ENCODE measurements at places on chromosomes 3 and 15. TPM values are rescaled to one million over a fixed set of nuclear protein-coding genes. Genes with fewer than 3 reads are reported as not detected.
A peak's percentile ranks its signal among the peaks of the same experiment; 100 is the strongest.

DNA sequence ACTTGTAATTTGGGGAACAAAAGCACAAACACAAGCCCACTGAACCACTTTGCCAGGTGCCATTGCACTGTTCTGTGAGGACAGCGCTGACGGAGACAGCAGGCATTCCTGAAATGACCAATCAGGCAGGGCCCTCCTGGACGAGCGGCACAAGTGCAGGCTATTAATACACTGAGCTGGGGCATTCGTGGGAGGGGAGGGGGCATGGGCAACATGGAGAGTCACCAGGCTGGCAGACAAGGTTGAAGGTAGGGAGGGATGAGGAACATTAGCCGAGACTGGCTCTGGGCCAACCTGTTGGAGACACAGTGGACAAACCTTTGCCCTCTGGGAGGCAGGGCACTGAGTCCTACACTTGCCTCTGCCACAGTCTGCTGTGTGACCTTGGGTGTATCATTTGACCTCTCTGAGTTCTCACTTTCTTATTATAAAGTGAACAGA, 45.6 kb downstream of the NOX5 start:
- H3K4me3 ChIP-seq = no peak overlapping the region
- no peak for DNase-seq
- H3K27me3 ChIP-seq = no peaks in the 10 kb centered on the region
- H3K4me1 ChIP-seq = no peaks in the 10 kb centered on the region
- H3K27ac ChIP-seq = no peak overlapping the region

DNA sequence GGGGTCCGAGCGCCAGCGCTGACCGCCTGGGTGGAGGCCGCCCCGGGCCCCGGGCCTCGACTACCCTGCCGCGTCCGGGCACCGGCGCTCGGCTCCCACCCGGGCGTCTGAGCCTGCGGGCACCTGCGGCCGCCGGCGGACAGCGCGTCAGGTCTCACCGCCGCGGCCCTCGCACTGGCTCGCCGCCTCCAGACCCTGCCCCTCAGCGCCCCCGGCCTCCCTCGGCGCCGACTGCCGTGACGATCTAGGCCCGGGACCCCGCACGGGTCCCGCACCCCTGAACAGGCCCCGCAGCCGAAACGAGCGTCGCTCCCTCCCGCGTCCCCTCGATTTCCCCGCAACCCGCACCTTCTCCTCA, 297 bp downstream of the PRC1 start:
- no peaks in the 10 kb centered on the region for H3K27me3 ChIP-seq
- DNase-seq = no peak
- H3K36me3 ChIP-seq = peaks cover 17% of the 10 kb centered on the region
- H3K4me1 ChIP-seq = peaks cover 10% of the 10 kb centered on the region
- peak overlapping the region; percentile 98 for H3K4me3 ChIP-seq

GRCh38 chr3:81043660-81044199, 717.7 kb downstream of the GBE1 start:
- no peaks in the 10 kb centered on the region for H3K27me3 ChIP-seq
- no peaks in the 10 kb centered on the region for H3K4me1 ChIP-seq
- no peak overlapping the region for H3K27ac ChIP-seq
- no peak overlapping the region for H3K4me3 ChIP-seq
- H3K36me3 ChIP-seq = no peaks in the 10 kb centered on the region

DNA sequence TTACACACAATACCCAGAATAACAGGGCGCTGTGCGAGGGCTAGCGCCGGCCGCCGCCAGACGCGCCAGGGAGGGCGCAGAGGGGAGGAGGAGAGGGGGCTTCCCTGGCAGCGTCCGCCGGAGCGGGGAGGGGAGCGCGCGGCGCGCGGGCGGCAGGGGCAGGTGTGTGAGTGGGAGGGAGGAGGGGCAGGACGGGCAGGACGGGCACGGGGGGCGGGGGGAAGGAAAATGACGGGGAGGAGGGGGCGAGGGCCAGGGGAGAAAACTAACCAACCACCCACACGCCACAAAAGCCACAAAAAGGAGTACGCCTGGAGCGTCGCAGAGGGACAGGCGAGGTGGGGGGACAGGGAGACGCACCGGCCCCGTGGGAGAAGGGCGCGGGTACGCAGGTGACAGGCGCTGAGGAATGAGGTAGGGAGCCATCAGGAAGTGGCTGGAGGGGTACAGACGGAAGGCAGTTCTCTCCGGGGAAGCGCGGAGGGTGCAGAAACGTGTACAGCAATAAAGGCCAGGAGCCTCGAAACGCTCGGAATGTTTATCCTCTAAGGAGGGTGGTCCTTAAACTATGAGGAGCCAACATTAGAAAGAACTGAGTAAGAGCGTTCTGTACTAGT, 610 bp upstream of the SATB1 start:
- H3K27ac ChIP-seq = peak overlapping the region; percentile 92
- H3K27me3 ChIP-seq = no peaks in the 10 kb centered on the region
- H3K4me1 ChIP-seq = no peaks in the 10 kb centered on the region
- peak; percentile 67 for DNase-seq
- H3K36me3 ChIP-seq = no peaks in the 10 kb centered on the region
- peak overlapping the region; percentile 79 for H3K4me3 ChIP-seq

DNA sequence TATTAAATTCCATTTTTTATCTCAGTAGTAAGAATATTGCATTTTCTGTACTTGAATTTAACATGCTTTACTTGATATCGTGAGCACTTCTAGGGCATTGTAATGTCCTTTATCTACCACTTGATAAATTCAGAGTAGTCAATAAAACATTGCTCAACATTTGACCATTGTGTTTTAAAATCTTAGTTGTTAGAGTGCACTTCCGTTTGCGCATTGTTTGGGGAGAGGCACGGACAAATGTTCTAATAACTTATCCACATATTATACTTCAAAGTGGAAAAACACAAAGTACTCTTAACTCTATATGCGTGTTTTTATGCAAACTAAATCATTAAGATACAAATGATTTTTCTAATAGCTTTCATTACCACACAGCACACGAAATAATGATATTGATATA, 419 bp downstream of the FAM227B start:
- no peak for DNase-seq
- peak overlapping the region; percentile 61 for H3K4me3 ChIP-seq

- no peaks in the 10 kb centered on the region for H3K36me3 ChIP-seq
- no peaks in the 10 kb centered on the region for H3K27me3 ChIP-seq
- H3K4me3 ChIP-seq = no peak overlapping the region
- H3K27ac ChIP-seq = no peak overlapping the region
- DNase-seq = no peak
These were observed 50.1 kb upstream of the ABHD2 start for GRCh38 chr15:89038146-89038545.

DNA sequence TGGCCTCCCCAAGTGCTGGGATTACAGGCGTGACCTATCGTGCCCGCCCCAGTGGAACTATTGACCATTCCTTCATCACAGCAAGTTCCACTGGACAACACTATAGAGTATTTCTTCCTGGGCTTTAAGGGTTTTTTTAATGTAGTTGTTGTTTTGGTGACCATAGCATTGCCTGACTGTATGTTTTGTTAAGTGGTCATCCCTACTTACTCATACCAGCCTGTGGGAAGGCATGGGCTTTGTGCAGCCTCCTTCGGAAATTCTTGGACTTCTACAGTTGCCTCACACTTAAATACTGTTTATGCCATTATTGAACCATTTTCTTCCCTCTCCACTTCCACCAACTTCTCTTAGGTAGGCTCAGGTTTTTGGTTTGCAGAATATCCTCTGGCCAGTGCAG, 19.9 kb upstream of the ALPK3 start:
- H3K4me1 ChIP-seq = no peaks in the 10 kb centered on the region
- DNase-seq = no peak
- no peak overlapping the region for H3K27ac ChIP-seq
- H3K36me3 ChIP-seq = peaks cover 95% of the 10 kb centered on the region
- no peak overlapping the region for H3K4me3 ChIP-seq
- no peaks in the 10 kb centered on the region for H3K27me3 ChIP-seq

- H3K4me3 ChIP-seq = no peak overlapping the region
- no peaks in the 10 kb centered on the region for H3K36me3 ChIP-seq
- no peaks in the 10 kb centered on the region for H3K27me3 ChIP-seq
- DNase-seq = no peak
- H3K27ac ChIP-seq = no peak overlapping the region
- H3K4me1 ChIP-seq = peaks cover 16% of the 10 kb centered on the region
These were observed 324.8 kb upstream of the LRRFIP2 start for GRCh38 chr3:37499061-37499785.

TRIM42 gene
- total RNA-seq = not detected

FBXL22 gene
- total RNA-seq = 2.3 TPM

Data from left lung (tissue), 14 donors.